NB4 (cell line): ENCODE measurements at places on chromosomes 3 and 15.

- DNase-seq, result no peak
These were observed 451.1 kb upstream of the KCNMB2 start for GRCh38 chr3:178084938-178085816.

DNA sequence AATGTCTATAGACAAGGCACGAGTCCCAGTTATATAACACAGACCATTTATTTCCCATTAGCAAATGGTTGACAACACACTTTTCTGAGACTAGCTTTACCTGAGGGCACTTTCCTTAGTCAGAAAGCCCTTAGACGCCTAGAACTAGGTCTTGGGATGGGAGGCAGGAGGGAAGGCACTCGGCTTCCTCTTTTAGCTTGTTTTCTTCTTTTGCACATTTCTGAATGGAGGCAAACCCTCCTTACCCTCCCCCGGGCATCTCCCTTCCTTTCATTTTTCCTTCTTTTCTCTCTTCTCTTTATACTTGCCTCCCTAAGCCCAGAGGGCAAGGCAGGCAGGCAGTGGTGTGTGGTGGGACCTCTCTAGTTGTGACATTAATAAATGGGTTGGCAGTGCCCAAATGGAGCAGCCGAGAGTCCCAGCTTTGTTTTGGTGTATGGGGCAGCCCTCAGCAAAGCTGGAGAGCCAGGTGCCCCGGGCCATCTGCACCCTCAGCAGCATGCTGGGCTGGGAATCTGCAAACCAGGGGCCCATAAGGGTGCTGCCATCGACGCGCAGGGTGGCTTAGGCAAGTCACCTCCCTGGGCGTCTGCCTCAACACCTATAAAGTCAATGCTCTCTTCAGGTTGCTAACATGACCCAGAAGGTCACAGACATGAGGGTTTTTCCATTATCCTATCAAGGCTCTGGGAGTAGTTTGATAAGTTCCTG lies 21.1 kb upstream of the BCL2L10 start:
- DNase-seq, result peak; percentile 59

GRCh38 chr3:71728632-71729342 lies 3.6 kb upstream of the EIF4E3 start:
- DNase-seq, result peak; percentile 37

DNA sequence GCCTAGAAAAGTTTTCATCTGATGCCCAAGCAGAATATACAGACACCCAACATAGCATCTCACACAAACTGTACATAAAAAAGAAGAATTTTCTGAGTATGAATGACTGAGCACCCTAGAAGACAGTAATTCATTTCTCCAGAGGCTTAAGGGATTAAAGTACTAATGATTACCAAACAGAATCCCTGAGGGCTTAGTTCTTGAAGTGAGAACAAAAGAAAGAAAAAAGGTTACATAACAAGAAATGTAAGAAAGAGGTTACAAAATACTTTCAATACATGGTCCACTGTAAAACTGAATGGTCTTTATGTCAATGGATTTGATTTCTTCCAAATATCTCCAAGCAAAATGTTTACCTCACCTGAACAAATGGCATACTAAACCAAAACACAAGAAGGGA lies 9.1 kb upstream of the NEK10 start:
- DNase-seq, result no peak

- DNase-seq, result no peak
These were observed 38.7 kb upstream of the MAGEF1 start for GRCh38 chr3:184750349-184751083.

GRCh38 chr15:74202452-74203401 lies at the start of gene STRA6:
STRA6 (minus strand) TSS chr15:74202787; CDS start chr15:74202267, 520 bp downstream.
- peak; percentile 88 for DNase-seq

DNA sequence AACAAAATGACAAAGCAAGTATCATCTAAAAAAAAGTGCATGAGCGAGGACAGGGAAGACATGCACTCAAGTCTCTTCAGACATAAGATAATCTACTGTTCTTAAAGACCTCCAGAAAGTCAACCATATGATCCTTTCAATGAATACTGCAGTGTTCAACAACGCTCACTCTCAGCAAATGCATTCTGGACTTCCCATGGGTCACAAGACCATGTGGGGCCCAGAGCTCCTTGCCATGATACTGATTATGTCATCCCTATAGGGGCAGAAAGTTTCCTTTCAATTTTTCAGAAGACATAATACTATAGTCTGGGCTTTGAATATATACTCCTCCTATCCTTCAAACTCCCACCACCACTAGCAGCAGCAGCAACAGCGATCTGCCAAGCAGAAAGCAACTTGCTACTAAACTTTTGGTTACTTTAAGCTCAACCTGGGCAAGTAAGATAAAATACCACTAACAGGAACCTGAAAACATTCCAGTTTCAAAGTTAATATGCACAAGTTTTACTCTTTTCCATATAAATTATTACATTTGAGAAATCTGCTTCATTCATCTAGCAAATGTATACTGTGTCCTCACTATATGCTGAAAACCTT lies 143.5 kb downstream of the ADAM10 start:
- no peak for DNase-seq

GRCh38 chr3:2423143-2423542 lies 324.5 kb downstream of the CNTN4 start:
- no peak for DNase-seq
